OCI-M1 (cell line): ENCODE measurements at places on chromosomes 13 and 19.

- no peak for DNase-seq
Observed at GRCh38 chr13:54424344-54424743, 1395.7 kb downstream of the OLFM4 start.

DNA sequence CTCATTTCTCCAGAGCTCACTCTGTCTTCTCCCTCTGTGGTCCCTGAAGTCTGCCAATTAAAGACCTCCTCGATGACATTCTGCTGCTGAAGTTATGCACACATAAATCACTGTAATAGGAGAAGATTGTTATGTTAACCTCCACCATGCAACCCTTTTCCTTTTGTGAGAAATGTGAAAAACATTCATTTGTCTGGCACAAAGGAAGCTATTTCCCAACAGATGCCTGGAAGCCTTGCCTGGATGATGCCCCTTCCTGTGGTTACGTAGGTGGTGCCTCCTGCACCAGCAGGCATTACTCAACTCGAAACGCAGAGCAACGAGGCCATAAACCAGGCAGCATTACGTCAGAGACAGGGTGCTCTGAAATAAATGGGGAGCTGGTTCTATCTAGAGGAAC is 327.4 kb upstream of the ZNF507 start:
- no peak for DNase-seq

DNA sequence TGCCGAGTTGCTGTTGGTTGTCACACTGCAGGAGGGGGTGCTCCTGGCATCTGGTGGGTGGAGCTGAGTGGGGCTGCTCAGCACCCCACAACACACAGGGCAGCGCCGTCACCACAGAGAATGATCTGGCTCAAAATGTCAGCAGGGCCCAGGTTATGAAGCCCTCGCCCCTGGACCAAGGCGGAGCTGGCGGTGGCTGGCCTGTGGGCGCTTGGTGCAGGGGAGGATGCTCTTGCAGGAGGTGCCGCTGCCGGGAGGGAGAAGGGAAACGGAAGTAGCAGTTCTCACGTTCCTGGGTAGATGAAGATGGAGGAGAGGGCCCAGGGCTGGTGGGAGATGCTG is 14.2 kb upstream of the LENG8 start:
- no peak for DNase-seq

- DNase-seq, result no peak
Observed at GRCh38 chr13:23709536-23709935, 139.3 kb downstream of the TNFRSF19 start.

DNA sequence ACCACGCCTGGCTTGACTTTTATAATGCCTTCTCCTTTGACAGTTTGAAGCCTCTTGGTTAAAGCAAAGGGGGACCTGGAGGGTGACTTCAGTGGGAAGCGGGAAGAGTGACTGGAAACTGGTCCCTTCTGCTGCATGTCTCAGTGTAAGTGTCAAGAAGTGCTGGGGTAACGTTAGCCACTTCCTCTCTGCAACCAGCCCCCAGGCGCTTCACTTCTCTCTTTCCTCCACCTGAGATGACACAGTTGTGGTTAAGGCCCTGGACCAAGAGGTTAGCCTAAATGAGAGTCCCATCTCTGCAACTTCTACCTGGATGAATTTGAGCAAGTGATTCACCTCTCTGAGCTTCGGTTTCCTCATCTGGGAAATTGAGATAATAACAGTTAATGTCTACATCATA is 16.3 kb downstream of the LEUTX start:
- DNase-seq, result no peak

- DNase-seq, result no peak
Observed at GRCh38 chr19:23822735-23823134, 64.0 kb upstream of the ZNF681 start.

- no peak for DNase-seq
Observed at GRCh38 chr13:104114101-104114500, 1047.9 kb upstream of the SLC10A2 start.

DNA sequence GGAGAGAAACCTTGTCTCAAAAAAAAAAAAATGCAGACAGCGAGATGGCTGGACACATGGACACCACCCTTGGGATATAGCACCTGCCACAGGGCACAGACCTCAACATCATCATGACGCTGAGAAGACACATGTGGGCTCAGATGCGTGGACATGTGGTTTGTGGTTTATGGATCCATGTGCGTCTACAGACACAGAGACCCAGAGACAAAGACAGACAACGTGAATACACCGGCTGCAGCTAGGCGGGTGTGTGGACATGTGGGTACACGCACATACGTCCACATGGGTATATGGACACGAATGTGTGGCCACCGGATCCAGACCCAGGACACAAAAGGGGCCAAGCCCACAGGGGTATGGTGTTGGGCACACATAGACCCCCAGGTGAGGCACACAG is 1.3 kb downstream of the TNFSF14 start:
- no peak for DNase-seq

DNA sequence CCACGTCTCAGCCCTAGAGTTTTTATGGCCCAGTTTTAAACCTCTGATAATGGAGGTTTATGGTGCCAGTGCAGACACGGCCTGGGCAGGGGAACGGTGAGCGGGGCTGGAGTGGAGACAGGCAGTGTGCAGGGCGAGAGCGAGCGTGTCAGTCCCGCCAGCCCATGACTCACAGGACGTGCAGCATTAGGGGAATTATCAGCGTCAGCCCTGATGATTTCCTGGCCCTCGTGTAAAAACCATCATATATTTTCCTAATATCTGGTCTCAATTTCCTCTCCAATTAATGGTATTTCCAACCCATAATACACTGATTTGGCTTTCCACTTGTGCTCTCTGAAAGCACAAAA is 104.6 kb upstream of the VSTM2B start:
- no peak for DNase-seq

GRCh38 chr13:90532861-90533492 is 814.5 kb upstream of the MIR17HG start:
- DNase-seq, result no peak

DNA sequence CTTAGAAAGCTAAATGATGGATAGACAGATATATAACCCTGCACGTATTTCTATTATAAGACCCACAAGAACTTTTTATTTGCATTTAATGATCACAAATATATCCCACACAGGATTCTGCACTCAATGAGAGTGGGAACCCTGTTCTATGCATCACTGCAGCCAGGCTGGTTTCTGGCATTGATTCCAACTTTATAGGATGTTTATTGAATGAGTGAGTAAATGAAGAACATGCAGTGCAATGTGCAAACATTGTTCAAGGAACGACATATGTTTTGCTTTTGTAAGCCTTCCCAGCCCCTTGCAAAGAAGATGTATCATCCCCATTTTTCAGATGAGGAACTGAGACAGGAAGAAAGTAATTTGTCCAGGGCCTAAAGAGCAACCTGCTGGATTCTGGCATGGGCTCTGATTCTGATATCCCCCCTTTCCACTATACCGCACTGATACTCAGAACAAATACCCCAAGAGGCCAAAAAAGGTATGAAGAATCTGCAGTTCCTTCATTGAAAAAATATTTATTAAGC is 246.3 kb downstream of the LACC1 start:
- DNase-seq, result no peak

DNA sequence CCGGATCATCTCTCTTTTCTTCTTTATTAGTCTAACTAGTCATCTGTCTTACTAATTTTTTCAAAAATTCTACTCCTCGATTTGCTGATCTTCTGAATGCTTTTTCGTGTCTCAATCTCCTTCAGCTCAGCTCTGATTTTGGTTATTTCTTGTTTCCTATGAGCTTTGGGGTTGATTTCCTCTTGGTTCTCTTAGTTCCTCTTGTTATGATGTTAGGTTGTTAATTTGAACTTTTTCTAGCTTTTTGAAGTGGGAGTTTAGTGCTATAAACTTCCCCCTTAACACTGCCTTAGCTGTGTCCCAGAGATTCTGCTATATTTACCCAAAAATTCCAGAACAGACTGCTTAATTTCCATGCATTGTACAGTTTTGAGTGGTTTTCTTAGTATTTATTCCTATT is 3.4 kb downstream of the FCAR start:
- DNase-seq, result no peak
